NCI-H460 (cell line): ENCODE measurements at places on chromosomes 1 and 21. TPM values are rescaled to one million over a fixed set of nuclear protein-coding genes. Genes with fewer than 3 reads are reported as not detected.

DNA sequence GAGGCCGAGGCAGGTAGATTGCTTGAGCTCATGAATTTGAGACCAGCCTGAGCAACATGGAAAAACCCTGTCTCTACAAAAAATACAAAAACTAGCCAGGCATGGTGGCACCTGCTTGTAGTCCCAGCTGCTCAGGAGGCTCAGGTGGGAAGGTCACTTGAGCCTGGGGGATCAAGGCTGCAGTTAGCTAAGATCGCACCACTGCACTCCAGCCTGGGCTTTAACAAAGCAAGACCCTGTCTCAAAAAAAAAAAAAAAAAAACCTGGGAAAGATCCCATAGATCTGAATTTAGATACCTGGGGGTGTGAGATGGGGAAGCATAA is 32.9 kb downstream of the NIBAN1 start:
- no peak for DNase-seq

DNA sequence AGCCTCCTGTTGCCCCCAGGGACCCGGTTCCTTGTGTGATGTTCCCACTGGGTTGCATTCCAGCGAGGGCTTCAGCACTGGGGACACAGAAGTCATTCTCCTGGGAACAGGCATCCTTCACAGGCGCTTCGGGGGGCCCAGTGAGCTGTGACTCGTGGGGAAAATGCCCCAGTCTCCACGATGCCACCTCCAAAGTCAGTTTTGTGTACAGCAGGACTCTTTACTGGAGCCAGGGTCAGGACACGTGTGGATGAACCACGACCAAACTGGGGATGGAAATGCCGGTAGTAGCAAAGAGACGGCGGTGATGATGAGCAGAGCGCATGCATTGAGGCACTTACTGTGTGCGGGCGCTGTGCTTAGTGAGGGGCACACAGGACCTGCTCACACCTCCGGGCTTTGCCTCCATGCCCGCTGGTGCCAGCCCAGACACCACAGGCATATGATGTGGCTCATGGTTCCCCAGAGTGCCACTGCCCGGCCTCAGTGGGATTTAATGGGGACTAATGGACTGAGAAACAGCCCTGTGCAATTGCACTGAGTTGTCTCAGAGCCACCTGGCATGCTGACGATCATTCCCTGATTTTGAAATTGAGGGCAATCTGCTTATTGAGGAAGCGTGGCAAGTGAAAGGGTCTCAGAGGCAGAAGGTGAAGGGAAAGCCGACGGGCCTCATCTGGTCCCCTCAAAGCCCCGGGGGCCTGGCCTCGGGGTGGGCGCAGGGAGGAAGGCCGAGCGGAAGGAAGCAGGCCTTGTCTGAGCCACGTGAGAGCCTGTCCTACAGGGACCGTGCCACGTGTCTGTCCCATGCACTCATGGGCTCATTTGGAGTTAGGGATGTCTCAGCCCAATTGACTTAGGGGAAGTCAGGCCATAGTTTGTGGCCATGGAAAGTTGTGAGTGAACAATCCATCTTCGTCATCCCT is 91.4 kb downstream of the PDE9A start:
- no peak for DNase-seq

DNA sequence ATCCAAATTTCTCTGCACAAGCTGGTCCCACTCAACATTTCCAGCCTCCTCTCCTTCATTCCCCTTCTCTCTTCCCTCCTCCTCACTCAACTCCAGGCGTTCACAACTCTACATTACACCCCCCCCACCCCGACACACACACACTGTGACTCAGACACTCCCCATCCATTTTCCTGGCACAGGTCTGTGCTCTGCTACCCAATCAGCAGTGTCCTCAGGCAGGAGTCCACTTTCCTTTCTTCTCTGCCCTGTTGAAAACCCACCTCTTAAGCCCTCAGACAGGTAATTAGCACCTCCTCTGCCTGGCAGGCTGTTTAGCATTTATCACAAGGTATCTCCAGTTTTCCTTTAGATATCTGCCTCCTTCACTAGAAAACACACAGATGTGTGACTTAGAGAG is 8.8 kb upstream of the LMX1A start:
- DNase-seq: no peak

- no peak for DNase-seq
Observed at GRCh38 chr1:17627239-17628052, 87.9 kb downstream of the ARHGEF10L start.

DNA sequence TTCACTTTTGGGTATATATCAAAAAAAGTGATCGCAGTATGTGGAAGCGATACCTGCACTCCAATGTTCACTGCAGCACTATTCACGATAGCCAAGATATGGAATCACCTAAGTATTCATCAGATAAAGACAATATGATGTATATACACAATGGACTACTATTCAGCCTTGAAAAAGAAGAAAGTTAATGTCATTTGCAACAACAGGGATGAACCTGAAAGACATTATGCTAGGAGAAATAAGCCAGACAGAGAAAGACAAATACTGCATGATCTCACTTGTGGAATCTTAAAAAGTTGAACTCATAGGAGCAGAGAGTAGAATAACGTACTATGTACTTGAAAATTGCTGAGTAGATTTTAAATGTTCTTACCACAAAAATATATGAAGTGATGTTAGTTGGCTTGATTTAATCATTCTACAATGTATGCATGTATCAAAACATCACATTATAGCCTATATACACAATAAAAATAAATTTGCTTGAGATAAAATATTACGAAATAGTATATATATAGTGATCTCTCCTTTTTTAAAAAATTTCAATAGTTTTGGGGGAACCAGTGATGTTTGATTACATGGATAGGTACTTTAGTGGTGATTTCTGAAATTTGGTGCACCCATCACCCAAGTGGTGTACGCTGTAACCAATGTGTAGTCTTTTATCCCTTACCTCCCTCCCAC is 56.0 kb downstream of the DTL start:
- no peak for DNase-seq

GRCh38 chr1:153428073-153428638 is 11.8 kb downstream of the S100A7A start:
- DNase-seq: no peak

DNA sequence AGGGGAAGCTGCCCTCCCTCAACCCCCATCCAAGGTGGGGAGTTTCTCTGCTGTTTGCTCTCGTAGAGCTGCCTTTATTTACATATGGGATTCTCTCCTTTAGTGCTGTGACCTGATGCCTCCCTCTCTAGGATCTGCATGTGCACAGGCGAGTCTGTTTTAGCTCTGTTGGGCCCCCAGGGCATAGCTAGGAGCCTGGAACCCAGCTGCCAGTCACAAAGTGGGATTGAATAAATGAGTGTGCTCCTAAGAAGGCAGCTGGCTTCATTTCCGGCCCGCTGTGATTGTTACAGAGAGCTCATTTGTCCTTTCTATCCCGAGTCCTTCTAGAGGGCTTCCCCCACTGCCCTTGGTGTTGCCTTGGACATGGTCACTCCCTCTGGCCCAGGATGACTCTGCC is 176.6 kb downstream of the GRIK3 start:
- no peak for DNase-seq

The OR2L13 gene
- total RNA-seq: not detected in 2 replicates

The UTS2 gene
- not detected in 2 replicates for total RNA-seq

The BATF3 gene
- total RNA-seq: 5.3 and 7.6 TPM in 2 replicates

The INAVA gene
- total RNA-seq: 0.10 and 1.2 TPM in 2 replicates

The KIFAP3 gene
- 22.9 and 25.1 TPM in 2 replicates for total RNA-seq
